Right cardiac atrium (tissue), 5 donors: ENCODE measurements at places on chromosomes 6 and 20.
A peak's percentile ranks its signal among the peaks of the same experiment; 100 is the strongest.

DNA sequence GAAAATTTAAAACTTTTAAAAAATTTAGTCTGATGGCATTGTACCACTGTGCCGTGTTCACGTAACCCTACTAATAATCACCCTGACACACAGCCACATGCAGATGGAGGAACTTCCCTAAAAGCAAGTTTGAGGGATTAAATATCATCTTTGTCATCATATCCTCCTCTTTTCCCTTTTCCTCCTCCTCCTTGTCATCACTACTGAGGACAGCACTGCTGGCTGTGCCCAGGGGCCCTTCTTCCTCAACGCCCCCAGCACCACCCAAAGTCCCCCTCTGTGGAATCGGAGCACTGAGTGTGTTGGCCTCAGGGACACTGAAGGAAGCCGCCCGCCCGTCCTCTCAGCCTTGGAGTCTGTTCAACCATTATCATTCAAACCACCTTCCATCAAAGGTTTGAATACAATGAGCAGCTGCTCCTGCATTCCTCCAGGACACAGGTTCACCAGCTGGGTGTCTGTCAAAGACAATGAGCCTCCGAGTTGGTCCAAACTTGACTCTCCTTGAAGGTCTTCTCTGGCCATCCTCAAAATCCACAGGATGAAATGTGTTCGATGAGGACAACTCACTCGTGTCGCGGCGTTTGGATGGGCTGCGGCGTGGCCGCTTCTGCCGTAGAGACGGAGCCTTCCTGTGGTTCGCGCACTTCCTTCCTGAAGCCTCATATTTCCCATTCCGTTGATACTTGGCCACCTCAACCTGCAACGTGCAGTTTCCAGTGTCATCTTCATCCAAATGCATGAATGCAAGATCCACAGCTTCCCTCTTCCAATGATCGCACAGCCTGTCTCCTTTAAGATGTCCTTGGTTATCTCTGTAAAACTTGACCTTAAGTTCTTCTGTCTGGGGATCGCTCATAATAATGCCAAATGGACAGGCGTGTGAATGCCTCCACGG is 23.3 kb downstream of the NQO2 start:
- DNase-seq: peak; percentile 43

- no peak for DNase-seq
These were observed 38.1 kb upstream of the BMP5 start for GRCh38 chr6:55913228-55914195.

GRCh38 chr6:137102050-137102848 is 57.5 kb upstream of the IL20RA start:
- DNase-seq: no peak

GRCh38 chr6:138000941-138001340 is 106.3 kb downstream of the PERP start:
- DNase-seq: no peak

DNA sequence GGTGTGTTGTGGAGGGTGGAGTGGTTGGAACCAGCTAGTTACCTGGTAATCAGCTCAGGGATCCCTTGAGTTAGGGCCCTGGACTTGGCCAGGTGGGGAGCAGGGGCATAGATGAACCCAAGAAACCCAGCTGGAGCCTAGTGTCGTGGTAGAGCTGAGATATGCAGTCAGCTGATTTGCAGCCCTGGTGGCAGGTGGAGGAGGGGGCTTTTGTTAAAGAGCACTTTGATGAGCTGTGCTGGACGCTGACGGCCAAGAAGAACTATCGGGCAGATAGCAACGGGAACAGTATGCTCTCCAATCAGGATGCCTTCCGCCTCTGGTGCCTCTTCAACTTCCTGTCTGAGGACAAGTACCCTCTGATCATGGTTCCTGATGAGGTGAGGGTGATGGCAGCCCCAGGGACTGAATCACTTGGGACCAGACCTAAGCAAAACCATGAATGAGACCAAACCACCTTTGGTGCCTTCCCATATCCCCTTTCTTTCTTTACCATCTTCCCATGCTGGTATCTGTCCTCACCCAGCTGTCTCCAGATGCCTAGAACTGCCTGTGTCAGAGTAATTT is 12.7 kb downstream of the DEF6 start:
- no peak for DNase-seq
